Activated T-cell treated with anti-CD3 and anti-CD28 coated beads, Interleukin-2, amount 50 U/mL, for 72 hours (primary cell): ENCODE measurements at places on chromosomes 7 and 10.
A peak's percentile ranks its signal among the peaks of the same experiment; 100 is the strongest.

DNA sequence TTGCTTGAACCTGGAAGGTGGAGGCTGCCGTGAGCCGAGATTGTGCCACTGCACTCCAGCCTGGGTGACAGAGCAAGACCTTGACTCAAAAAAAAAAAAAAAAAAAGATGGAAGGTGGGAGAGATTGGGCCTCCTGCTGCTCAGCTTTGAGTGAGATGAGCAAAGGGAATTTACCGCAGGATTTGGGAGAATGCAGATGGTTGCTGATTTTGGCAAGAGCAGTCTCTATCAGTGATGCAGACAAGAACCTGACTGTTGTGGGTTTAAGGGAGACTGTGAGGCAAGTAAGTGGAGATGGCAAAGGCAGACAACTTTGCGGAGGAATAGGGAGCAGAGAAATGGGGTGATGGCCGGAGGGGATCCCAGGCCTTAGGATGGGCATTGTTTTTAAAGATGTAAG lies 1140.8 kb upstream of the AUTS2 start:
- no peak for DNase-seq

GRCh38 chr7:16051561-16052255 lies 365.2 kb upstream of the MEOX2 start:
- no peak for DNase-seq

DNA sequence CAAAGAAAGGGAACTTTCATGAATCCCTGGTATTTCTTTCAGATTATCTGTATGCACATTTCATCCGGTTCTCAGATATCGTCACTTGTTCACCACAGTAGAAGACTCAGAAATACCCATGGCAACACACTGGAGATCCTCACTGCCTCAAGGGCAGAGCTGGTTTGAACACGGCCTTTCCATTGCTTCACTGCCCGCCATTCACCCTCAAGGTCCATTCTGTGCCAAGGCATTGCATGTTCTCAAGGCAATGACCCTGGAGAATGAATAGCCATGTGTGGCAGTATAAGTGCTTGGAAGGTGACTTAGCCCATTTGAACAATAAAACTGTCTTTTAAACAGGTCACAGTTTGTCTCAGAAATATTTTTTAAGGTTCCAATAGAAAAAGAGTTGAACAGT lies 606.5 kb downstream of the IPMK start:
- no peak for DNase-seq

DNA sequence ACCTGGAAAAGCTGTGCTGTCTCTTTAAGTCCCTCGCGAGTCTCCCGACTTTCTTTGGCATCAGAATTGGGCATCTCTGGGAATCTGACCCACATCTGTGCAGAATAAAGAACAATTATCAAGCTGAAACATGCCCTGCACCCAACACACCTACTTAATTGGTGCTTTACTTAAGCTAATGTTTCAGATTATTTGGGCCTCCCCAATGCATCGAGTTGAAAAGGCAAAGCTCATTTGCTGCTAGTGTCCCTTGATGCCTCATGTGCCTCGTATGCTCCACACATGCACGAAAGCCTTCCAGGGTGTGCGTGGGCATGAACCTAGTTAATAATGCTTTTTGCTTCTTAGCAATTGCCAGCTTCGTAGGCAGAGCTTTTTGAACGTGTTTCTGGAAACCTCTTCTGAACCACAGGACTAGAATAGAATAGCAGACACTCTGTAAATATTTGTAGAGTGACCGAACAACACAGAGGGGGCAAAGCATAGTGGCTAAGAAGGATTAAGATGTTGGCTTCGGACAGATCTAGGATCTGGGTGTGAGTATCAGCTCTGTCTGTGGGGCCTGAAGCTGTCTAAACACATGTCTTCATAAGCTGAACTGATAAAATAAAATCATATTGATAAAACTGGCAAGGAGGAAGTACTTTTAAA lies 26.7 kb upstream of the FGFR2 start:
- no peak for DNase-seq

- no peak for DNase-seq
Measured at GRCh38 chr7:152847386-152847908, 87.9 kb downstream of the ACTR3B start.

DNA sequence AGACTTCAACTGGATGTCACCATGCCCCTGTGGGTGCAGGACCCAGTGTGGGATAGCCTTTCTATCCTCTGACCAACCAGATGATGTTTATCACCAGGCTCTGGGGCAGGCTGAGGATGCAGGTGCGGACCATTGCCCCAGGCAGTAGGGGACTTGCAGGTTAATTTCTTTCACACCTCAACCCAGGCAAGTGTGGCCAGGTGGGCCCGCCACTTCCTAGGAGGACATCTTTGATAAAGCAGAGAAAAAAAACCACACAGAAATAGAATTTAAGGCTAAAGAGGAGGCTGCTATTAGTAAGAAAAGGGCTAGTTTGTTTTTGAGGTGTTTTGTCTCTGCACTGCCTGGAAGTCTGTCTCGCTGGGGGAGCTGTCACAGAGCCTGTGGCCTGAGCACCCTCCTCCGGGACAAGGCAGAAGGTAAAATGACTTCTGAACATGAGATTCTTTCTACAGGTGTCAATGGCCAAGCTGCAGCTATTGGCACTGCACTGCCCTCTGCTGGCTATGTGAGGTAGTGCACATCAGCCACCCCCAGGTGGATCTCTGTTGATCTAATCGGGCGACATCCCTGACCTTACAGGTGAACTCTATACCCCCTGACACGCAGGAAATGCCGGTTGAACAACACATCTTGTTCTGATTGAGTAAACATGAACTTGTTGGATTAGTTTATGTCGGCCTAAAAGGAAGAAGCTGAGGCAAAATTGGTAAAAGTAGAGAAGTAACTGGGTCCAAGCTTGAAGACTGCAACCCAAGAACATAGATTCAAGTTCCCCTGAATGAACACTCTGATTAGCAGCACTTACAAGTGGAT lies 21.0 kb downstream of the UPP1 start:
- DNase-seq, result peak; percentile 83

- DNase-seq, result no peak
Measured at GRCh38 chr7:22729180-22729825, 2.3 kb downstream of the IL6 start.

DNA sequence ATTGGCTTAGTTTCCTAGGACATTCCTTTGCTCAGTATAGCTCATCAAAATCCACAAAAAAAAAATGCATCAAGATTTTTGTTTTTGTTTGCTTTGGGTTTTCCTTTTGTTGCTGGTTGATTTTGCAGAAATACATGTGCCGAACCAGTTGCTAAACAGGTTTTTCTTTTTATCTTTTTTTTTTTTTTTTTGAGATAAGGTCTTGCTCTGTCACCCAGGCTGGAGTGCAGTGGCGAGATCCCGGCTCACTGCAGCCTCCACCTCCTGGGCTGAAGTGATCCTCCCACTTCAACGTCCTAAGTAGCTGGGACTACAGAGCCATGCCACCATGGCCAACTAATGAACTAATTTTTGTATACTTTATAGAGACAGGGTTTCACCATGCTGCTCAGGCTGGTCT lies 8.3 kb downstream of the CSTF2T start:
- DNase-seq, result no peak

DNA sequence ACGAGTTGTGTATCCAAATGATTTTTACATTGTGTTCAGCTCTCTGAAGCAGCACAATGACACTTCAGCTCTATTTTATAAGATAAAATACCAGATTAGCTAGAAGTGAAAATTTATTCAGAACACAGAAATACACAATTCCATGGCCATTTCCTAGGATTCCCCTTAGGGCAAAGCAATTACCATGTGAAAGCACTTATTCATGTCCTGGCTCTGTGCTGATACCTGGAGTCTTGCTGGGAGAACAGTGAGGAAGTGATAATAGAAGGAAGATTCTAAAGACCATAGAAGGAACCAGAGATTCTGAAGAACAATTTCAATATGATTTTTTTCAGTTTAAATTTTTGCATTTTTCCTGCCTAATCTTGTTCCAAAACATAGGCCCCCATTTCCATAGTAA lies 657.4 kb upstream of the ZWINT start:
- no peak for DNase-seq

DNA sequence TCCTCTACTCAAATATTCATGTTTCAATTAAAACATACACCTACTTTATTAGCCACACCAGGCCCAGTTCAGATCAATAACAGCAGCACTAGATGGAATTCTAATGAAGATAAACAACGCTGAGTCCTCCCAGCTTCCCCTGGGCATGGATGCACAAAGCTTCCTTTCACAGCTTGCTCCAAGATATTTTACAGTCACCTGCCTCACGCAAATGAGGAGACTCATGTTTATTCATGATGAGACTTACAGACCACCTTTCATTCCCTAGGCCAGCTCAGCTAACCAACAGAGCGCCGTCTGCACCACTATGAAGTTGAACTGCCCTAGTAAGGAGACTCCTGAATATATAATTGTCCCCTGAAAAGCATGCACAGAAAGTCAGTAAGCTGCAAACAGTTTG lies 283.0 kb upstream of the AOAH start:
- no peak for DNase-seq

DNA sequence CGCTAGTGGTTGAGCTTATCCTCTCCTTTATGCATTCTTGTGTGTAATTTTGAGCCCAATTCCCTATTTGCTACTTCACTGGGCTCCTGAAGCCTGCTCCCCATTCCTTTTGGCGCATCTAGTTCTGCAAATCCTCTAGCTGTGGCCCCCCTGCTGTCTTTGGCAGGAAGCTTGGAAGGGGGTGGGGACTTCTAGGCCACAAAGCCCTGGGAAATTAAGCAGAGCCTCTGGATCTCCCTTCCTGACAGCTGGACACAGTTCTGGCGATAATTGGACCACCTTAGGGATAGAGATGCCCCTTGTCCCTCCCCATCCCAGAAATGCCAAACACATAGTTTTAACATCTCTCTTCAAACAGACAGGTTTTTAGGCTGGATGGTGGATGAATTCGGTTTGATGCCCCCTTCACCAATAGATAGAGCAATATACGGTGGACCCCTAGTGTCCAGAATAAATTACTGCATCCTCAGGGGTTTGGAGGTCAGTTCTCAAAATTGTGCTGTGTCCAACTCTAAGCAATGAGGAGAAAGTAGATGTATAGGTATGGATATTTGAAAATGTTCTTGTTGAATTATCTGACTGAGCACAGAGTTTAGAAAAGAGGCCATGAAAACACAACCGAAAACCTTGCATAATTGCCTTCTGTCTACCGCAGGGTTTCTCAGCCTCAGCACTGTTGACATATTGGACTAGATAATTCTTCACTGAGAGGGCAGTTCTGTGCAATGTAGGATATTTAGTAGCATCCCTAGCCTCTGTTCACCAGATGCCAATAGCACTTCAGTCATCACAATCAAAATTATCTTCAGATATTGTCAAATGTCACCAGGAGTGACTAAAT lies 75.5 kb downstream of the PAPSS2 start:
- DNase-seq, result peak; percentile 18

GRCh38 chr7:14233868-14234369 lies 244.5 kb upstream of the ETV1 start:
- no peak for DNase-seq

DNA sequence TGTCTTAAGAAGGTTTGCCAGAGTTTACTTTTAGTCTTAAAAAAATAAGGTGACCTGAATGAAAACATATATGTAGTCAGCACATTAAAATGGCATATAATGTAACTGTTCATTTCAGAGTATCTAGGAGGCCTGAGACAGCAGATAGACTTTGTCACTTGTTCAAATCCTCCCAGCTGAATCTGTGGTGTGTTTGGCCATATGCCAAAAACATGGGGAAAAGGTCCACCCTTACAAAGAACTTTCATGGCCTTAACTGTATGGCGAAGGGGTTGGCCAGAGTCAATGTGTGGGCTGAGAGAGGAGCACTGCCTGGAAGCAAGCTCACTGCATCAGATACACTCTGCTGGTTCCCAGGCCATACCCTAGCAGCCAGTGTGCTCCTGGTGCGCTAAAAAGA lies 113.7 kb downstream of the ALOX5 start:
- DNase-seq, result no peak

DNA sequence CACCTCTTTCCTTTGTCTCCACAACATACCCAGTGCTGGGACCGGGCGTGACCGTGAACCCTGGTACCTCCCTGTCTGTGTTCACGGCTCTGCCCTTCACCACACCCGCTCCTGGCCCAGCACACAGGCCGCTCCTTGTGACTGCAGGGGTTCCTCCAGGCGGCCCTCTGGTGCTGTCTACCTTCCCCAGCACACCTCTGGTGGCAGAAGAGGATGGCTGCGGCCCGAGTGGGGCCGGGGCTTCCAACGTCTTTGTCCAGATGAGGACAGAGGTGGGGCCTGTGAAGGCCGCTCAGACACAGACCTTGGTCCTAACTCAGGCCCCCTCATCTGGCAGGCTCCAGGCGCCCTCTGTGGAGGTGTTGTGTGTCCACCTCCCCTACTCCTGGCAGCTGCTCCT lies 55.4 kb upstream of the SGMS1 start:
- no peak for DNase-seq

GRCh38 chr7:5462216-5462615 lies 38.6 kb upstream of the TNRC18 start:
- peak; percentile 23 for DNase-seq

DNA sequence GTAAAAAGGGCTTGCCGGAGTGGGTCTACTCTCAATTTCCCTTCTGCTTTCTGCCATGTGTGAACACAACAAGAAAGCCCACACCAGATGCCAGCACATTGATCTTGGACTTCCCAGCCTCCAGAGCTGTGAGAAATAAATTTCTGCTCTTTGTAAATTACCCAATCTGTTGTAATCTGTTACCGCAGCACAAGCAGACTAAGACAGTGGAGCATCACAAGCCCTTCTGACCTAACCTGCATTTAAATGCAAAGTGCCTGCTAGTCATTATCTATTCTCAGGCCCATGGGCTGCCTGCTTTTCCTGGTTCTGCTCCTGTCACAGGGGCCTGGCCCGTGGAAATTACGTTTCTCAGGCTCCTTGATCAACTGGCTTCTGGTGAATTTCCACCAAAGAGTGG lies 199.3 kb upstream of the AUTS2 start:
- no peak for DNase-seq

DNA sequence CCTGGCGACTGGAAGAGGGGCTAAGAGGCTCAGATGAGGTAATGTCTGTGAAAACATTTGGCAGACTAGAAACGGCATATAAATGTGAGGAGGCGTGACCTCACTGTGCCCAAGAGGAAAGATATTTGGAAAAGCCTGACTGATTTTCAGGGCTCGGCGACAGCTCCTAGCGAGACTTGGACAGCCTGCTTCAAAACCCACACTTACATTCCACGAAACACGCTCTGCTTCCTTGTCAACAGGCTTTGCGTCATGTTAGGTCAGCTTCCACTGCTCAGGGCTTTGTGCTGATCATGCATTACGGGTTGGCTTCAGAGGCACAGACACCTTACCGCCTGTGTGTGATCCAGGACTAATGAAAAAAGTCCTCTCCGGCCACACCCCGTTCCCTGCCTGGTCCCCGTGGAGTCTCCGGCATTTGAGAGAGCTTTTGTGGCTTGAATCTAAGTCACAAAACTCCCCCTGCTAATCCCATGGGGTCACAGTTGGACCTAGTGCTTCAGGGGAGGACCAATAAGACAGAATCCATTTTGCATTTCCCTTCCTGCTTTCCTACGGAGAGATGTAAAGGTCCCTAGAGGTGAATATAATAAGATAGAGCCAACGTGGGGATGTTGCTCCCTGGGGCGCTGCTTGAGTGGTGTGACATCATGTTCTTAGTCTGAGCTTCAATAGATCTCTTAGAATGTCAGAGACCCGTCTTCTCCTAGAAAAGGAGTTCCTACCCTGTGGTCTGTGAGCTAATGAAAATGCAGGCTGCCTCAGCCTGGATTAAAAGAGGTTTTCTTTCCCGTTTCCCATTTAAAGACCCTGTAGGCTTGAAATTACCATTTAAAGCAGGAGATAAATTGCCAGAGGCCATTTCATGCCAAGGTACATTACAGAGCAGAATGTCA lies 25.5 kb downstream of the FGFBP3 start:
- no peak for DNase-seq

- DNase-seq, result peak; percentile 54
Measured at GRCh38 chr7:157432957-157433576, 96.3 kb downstream of the DNAJB6 start.
